Aorta (tissue), 5 donors: ENCODE measurements at places on chromosomes 6 and 20.

DNA sequence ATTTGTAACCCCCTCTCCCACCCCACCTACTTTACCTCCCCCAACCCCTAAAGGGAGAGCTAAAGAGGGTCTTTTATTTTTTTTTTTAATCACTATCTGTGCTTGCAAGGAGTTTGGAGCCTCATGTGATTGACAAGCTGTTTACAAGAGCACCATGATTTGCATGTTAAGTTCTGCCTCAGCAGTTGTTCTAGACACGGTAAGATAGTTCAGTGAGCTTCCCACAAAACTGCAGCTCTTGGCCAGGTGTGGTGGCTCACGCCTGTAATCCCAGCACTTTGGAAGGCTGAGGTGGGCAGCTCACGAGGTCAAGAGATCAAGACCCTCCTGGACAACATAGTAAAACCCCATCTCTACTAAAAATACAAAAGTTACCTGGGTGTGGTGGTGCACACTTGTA is 5.0 kb upstream of the PXDC1 start:
- DNase-seq = no peak

GRCh38 chr6:132817554-132818403 is 3.4 kb downstream of the RPS12 start:
- no peak for DNase-seq

- DNase-seq = no peak
These were observed 20.7 kb downstream of the TENT5A start for GRCh38 chr6:81731814-81732213.

- DNase-seq = no peak
These were observed 6.3 kb upstream of the NT5E start for GRCh38 chr6:85443349-85444117.

DNA sequence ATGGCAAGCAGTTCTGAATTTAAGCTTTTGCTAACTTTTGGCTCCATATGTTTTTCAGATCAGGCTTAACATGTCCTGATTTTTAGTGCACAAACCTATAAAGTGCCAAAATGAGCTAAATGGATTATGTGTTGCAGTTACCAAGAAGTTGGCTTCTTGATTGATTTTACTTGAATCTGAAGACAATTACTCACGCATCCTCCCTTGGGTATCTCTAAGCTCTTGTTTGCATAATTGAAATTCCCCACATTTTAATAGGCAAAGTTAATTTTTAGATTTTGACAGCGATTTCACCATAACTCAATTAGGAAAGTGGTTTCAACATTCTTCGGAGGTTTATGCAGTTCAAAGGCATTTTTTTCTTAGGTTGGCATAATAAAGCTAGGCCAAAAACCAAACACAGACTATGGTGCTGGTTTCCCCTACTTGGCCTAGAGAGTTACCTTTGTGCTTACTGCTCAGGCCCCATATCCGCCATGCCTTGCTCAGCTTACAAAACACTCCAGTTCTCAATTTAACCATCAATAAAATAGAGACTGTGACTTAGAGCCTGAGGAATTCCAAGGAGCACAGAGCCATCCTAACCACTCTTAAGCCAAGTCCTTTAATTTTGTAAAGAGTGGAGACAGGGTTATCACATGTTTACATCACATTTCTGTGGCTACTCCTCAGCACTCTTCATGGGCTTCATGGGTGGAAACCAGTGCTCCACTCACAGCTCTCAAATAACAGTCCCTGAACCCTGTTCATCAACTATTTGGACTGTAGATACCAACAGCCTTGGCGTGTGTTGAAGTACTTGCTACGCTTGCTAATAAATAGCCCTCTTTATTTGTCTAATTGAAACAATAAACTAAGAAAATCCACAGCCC is 32.1 kb downstream of the LAMA4 start:
- DNase-seq = no peak

GRCh38 chr6:125791151-125791819 is 525 bp downstream of the NCOA7 start:
- peak; percentile 54 for DNase-seq

GRCh38 chr6:65126667-65127066 is 580.4 kb downstream of the EYS start:
- DNase-seq = no peak
